AG20443 (cell line): ENCODE measurements at places on chromosomes 6 and 20.
A peak's percentile ranks its signal among the peaks of the same experiment; 100 is the strongest.

- DNase-seq, result peak; percentile 66
These were observed 32.8 kb downstream of the PSMB9 start for GRCh38 chr6:32886681-32887383.

- no peak for DNase-seq
These were observed 273.4 kb upstream of the SASH1 start for GRCh38 chr6:148069256-148069655.

GRCh38 chr20:15302075-15302474, 964.7 kb upstream of the FLRT3 start:
- DNase-seq, result no peak

- DNase-seq, result peak; percentile 41
These were observed 82.2 kb downstream of the MYO6 start for GRCh38 chr6:75830959-75831885.

DNA sequence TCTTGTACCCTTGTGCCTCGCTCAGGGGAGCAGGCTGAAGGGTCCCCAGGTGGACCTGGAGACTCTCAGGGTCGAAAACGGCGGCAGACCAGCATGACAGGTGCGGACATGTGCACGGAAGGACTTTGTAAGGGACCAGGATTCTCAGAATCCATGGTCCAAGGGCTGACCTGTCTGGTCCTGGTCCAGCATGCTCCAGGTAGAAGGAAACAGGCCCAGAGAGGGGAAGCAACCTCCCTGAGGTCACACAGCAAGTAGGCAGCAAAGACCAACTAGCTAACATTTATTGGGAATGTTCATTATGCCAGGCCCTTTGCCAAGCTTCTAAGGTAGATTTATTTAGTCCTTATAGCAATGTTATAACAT, 5.9 kb downstream of the CDKN1A start:
- DNase-seq, result no peak

DNA sequence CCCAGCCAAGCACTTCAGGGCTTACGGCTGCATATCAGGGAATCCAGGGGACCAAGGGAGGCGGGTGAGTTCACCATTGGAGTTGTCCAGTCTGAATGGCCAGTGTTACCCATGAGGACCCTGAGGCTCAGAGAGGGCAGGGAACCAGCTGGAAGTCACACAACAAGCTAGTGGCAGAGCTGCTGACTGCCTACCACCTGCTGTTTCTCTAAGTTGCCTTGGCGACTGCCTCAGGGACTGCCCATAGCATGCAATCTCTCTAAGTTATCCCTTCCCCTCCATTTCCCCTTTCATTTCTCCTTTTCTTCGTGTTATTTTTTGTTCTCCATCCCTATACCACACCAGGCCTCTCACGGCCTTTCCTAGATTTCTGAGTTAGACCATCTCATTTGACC, 71.8 kb upstream of the SIRPA start:
- no peak for DNase-seq

DNA sequence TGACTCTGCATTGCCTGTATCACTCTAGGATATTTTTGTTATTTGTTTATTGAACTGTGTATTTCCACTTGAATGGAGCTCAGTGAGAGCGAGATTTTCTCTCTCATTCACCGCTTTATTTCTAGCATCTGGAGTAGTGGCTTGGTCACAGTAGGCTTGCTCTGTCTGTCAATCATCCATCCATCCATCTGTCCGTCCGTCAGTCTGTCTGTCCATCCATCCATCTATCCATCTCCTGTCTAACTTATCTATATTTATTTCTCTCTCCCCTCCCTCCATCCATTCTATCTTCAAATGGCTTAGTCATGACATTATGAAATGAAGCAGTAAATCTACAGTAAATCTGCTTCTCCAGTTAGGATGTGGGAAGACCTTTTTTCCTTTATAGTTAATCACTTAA, 94.6 kb downstream of the TIAM2 start:
- no peak for DNase-seq

GRCh38 chr20:62387219-62387913, 463 bp downstream of the RPS21 start:
- no peak for DNase-seq

DNA sequence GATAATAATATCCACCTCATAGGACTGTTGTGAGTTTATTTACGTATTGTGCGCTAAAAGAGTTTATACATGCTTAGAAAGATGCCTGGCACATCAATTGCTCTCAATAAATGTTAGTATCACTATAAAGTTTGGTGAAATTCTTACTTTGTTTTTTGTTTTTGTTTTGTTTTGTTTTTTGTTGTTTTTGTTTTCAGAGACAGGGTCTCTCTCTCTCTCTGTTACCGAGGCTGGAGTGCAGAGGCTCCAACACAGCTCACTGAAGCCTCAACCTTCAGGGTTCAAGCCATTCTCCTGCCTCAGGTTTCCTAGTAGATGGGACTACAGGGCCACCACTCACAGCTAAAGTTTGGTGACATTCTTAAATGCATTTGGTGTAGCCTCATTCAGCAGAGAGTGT, 32.2 kb upstream of the BTN3A2 start:
- DNase-seq, result no peak

- no peak for DNase-seq
These were observed 282.7 kb downstream of the HDGFL1 start for GRCh38 chr6:22852101-22852500.

GRCh38 chr6:170290296-170291128, at the start of gene DLL1:
TSS of gene DLL1 (minus strand) at chr6:170291078. CDS start at chr6:170290139, 939 bp downstream.
- peak; percentile 75 for DNase-seq

- DNase-seq, result peak; percentile 18
These were observed 201.5 kb upstream of the ZNF217 start for GRCh38 chr20:53795170-53795569.

- DNase-seq, result peak; percentile 32
These were observed 148.3 kb downstream of the ZNF217 start for GRCh38 chr20:53445321-53445731.

DNA sequence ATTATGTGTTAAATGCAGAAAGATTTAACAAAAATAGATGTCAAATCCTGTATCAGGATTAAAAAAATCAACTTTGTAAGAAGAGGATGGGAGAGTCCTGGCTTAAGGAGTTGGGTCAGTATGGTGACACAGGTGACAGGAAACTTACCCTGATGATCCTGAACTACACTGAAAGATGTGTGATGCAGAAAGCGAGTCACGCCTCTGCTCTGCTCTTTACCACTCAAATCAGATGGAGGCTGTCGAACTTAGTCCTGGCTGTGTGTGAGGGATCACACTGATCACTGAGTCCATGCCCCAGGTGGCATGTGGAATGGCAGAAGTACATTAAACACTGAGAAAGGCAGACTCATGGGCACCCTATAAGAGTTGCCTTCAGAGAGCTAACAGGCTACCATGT, 92.9 kb downstream of the GJA10 start:
- DNase-seq, result no peak

DNA sequence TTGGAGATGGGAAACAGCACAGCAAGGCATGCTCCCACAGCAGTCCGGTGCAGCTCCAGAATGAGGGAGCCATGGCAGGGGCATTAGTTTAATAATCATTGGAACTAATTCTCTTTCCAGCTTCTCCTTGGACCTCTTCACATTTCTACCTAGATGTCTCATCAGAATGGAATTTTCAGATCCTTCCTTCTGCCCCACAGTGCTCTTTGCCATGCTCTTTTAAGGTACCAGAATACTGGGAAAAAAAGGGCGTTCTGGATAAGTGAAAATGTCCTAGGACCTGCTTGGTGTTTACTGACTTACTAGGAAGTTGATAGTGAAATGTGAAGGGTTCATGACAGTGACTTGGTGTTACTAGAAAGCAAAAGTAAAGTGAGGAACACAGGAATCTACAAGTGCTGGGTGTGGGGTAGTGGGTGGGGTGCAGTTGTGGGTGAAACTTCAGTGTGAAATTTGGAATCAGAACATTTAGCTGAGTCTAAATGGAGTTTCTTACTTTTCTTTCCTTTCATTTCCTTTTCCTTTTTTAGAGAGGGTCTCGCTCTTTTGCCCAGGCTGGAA, 207.1 kb downstream of the ARID1B start:
- no peak for DNase-seq

DNA sequence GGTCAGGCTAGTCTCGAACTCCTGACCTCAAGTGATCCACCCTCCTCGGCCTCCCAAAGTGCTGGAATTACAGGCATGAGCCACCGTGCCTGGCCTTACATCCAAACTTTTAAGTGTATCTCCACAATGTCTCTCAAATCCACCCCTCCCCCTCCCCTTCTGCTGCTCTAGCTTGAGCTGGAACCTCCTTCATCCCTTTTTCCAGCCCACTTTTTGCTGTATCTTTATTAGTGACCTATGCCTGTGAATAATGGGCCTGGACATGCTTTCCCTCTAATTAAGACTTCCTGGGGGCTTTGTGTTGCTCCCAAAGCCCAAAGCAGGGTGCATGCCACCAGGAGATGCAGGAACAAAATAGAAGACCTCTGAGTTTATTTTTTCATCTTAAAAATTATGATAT, 26.1 kb downstream of the TNFAIP3 start:
- no peak for DNase-seq

DNA sequence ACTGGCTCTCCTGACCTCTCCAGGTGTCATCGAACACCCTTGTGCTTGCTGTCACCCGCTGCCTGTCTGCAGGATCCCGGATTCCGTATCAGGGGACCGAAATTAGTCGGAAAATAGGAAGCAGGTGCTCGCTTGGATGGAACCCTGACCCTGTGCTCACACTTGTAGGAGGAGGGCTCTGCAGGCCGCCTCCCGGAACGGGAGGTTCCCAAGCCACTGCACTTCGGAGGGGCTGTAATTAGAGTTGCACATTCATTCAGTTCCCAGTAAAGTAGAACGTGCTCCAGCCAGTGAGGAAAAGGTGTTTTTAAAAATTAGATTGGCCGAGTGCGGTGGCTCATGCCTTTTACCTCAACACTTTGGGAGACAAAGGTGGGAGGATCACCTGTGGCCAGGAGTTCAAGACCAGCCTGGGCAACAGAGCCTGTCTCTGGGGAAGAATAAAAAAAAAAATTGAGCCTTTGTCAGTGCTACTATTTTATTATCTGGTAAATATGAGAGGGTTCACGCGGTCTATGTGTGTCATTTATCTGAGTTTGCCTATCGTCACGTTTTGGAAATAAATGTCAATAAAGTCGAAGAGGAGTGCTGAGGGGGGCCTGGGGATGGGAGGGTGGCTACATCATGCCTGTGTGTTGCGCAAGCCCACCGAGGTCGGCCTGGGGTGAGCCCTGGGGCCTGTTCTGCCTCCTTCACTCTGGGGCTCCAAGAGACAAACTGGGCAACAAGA, 1.5 kb upstream of the GMEB2 start:
- peak; percentile 76 for DNase-seq

- no peak for DNase-seq
These were observed 83.2 kb upstream of the TAB2 start for GRCh38 chr6:149234051-149234962.

DNA sequence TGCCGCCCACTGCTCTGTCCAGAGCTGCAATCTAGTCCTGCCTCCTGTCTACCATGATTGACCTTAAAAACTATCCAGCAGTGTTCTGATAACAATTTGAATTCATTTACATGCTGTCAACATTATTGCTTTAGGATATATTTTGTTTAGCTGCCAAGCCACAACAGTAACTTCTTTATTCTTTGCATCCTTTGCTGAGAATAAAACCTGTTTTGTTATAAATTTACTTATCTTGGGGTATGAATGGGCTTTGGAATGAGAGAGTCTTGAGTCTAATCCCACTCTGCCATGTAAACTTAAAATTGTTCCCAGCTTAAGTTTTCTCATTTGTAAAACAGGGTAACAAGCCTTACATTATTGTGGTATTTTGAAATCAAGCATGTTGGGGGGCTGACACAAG, 116.4 kb downstream of the FLRT3 start:
- DNase-seq, result no peak

GRCh38 chr6:40188931-40189330, 254.7 kb upstream of the MOCS1 start:
- no peak for DNase-seq

DNA sequence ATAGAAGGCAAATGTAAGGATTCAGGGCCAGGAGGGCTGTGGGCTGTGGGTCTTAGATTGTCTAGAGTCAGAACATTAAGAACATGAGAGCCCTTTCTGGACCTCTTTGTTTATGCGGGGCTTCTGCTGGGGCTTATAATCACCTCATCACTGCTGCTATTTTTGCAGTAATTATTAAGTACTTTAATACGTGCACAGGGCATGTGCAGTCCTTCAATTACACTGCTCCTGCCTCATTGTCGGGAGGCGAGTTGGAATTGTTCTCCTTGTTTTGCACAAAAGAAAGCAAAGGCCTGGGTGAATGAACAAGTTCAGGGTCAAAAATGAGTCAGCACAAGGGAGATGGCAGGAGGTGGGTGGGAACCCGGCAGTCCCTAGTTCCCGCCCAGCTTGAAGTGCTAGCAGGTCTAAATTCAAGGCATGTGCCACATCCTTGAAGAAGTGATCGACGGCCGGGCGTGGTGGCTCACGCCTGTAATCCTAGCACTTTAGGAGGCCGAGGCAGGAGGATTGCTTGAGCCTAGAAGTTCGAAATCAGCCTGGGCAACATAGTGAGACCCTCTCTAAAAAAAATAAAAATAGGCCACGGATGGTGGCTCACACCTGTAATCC, 34.4 kb upstream of the PTPN1 start:
- DNase-seq, result peak; percentile 32

- DNase-seq, result no peak
These were observed 87.1 kb downstream of the INSM1 start for GRCh38 chr20:20454850-20455627.

DNA sequence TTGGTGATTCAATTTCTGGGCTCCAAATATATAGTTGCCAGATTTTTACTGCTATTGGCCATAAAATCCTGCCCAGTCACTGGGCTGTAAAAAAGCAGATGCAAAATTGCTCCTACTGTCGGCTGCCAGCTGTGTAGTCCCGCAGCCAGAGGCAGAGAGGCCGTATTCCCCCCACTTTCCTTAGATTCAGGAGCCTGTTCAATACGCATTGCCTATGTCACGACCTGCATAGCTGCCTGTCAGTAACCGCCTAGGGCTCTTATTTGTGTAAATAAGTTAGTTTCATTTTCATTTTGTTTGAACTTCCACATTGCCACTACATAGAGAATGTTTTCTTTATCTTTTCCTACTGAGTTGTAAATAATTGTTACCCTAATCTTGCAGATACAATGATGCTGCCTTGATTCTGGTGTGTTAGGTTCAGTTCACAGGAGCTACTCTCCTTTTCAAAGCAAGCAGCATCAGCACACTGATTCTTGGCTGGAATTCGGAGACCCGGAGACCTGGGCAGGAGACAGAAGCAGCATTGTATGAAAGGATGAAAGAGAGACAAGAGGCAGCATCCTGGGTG, 46.0 kb upstream of the UST start:
- peak; percentile 64 for DNase-seq

GRCh38 chr6:7507600-7507999, 33.9 kb upstream of the DSP start:
- DNase-seq, result no peak
